ENCODE measurements at places on chromosomes 13 and 19.

DNA sequence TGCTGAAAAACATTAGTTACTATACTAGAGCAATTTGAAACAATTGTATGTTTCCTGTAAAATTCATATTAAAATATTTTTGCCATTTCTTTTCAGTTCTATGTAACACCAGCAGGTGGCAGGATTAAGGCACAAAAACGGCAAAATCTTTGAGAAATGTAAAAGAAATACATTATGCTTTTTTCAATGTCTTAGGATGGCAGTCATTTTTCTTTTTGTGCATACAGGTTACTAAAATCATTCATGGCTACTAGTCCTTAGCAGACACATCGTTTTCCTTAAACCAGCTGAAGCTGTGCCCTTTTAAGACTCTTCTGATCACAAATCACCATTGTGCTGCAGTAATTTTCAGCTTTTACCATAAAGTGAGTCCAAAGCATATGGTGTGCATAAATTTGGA is 800.7 kb upstream of the SLITRK5 start:
- no peak for DNase-seq

DNA sequence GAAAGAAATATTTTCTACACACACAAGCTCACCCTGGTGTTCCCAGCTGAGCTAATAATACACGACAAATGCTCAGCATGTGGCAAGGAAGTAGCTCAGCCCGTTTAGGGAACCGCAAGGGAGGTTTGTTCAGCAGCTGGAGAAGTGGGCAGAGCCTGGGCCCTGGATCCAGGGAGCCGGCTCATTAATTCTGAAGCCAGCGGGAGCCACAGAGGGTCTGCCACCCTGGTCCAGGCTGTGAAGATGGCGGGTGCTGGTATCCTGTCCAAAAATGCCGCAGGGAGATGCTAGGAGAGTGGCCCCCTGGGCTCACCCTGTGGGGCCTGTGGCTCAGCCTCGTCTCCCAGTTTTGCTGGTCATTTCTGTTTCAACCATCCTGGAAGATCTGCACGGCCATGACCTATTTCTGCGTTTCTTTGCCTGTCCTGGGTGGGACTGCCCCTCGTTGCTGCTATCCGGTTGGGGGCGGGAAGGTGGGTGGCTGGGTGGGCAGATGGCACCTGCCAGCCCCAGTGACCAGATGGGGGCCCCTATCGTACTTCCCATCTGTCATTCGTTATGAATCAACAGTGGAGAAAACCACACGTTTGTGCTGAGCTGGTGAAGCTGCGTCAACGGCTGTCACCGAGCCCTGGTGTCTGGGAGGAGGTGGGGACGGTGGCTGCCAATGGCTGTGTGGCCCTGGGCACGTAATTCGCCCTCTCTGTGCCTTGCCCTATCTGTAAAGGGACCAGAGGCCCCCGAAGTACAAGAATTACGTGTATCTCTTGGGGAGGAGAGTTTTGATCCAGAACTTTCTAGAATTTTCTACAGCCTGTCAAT is 2.7 kb upstream of the GNA15 start:
- no peak for DNase-seq

- DNase-seq: no peak
Observed at GRCh38 chr13:46507981-46508380, 45.0 kb upstream of the LRCH1 start.

DNA sequence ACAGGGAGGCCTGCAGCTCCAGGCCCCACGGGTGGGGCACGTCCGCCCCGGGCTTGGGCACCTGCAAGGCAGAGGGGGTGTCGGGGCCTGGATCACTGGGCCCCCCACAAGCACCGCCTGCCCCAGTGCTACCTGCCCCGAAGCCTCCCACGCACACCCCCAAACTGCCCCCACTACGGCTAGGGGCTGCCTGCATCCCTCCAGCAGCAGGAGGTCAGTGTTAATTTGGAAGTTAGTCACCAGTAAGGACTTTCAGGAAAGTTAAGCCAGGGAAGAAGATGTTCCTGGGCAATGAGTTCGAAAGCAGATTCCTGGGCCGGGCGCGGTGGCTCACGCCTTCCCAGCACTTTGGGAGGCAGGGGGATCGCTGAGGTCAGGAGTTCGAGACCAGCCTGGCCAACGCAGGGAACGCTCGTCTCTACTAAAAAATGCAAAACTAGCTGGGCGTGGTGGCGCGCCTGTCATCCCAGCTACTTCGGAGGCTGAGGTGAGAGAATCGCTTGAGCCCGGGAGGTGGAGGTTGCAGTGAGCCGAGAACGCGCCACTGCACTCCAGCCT is 5.5 kb downstream of the PEAK3 start:
- no peak for DNase-seq

DNA sequence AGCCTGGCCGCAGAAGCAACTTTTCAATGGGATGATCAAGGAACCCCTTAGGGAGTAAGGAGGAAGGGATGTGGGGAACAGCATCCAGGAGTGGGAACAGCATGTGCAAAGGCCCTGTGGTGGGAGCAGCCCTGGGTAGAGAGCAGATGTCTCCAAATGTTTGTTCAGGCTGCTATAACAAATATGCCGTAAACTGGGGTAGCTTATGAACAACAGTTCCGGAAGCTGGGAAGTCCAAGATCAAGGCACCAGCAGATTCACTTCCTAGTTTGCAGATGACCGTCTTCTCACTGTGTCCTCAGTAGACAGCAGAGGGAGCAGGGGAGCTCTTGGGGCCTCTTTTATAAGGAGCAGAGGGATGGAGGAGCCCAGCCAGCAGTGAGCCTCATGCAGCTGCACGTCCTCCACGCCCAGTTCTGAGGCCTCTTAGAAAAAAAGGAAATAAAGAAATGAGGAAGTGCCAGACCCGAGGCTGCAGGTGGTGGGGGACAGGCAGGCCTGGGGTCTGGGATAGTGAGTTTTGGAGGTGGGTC is 4.2 kb upstream of the LRRC25 start:
- no peak for DNase-seq
